ENCODE measurements at places on chromosomes 1 and 21. TPM values are rescaled to one million over a fixed set of nuclear protein-coding genes. Genes with fewer than 3 reads are reported as not detected.

GBP4 gene
- not detected for total RNA-seq

CHODL gene
- 1.6 TPM for total RNA-seq

DNA sequence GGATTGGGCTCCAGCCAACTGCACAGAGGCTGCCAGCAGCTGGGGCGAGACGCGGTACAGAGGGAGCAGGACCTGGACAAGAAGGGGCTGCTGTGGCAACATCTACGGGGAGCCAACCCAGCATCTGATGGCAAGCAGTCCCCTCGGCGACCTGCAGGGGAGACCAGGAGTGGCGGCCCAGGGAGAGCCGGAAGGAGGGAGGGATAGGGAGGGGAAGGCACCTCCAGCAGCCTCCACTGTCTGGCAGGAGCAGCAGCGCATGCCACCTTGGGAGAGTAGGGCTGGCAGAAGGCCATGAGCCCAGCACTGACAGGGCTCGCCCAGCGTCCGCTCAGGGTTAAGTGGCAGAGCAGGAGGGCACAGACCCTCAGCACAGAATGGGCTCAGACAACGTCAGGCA lies 17.3 kb downstream of the CHD5 start:
- H3K36me3 ChIP-seq, result no peaks in the 10 kb centered on the region
- H3K27ac ChIP-seq, result no peak overlapping the region
- H3K27me3 ChIP-seq, result peaks cover 2% of the 10 kb centered on the region
- no peak overlapping the region for H3K4me3 ChIP-seq
- peak; percentile 49 for DNase-seq

- no peaks in the 10 kb centered on the region for H3K4me1 ChIP-seq
- no peak overlapping the region for H3K4me3 ChIP-seq
- H3K27ac ChIP-seq, result no peak overlapping the region
- DNase-seq, result no peak
These were observed 26.4 kb downstream of the SORT1 start for GRCh38 chr1:109371341-109371739.

GRCh38 chr1:21874328-21874727 lies 62.3 kb downstream of the LDLRAD2 start:
- no peaks in the 10 kb centered on the region for H3K36me3 ChIP-seq
- peaks cover 5% of the 10 kb centered on the region for H3K4me1 ChIP-seq
- H3K27me3 ChIP-seq, result no peaks in the 10 kb centered on the region
